ENCODE measurements at places on chromosomes 3 and 15.

DNA sequence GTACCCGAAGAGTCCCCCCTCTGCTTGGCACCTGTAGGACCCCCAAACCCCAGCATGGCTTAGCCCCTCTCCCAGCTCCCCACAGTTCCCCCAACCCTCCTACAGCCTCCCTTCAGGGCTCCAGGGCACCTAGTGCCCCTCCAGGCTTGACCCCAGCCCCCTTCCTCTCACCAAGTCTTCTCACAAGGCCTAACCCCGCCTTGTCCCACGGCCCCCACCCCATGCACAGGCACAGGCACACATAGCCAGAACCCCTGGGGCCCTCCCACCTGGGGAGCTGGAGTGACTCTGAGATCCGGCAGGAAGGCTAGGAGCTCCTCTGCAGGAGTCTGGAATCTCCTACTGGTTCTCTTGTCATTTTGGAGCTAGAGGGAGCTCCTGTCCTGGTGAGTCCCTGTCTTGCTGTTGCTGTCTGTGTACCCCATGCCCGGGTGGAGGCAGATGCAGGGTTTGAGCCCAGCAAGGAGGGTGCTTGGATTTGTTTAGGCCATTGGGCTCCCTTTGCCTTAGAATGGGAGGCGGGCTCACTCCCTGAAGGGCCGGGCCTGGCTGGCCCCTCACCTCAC is 39.6 kb downstream of the KLF13 start:
- no peak for DNase-seq

DNA sequence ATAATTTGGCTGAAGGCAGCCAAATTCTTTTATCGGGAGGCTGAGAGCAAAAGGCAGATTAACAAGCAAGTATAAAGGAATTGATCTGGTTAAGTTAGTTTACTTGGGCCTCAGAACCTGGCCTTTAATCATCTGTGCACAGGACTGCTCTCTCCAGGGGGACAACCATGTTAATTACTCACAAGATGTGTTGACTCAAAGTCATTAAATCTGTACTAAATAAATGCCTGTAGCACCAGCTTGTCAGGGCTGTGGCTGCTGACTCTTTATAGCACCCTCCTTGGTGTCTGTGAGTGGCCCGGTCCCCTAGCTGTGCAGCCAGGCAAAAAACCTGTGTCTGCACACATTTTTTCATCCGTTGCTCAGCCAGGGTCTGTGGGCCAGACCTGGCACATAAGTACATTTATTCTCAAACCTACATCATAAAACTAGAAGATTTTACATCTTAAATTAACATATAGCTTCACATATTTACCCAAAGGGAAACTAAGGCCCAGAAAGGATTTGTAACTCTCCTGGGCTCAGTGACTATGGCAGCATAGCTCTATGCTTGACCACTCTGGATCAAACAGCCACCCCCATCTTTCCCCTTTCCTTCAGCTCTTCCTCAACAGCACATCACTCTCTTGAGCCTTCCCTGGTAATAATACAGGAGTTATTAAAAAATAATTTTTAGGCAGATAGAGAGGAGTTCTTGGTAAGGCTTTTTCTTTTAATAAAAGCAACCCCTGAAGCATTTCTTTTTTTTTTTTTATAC is 51.4 kb downstream of the NCEH1 start:
- DNase-seq = peak; percentile 93

GRCh38 chr3:161153480-161153879 is 48.3 kb upstream of the B3GALNT1 start:
- DNase-seq = no peak

DNA sequence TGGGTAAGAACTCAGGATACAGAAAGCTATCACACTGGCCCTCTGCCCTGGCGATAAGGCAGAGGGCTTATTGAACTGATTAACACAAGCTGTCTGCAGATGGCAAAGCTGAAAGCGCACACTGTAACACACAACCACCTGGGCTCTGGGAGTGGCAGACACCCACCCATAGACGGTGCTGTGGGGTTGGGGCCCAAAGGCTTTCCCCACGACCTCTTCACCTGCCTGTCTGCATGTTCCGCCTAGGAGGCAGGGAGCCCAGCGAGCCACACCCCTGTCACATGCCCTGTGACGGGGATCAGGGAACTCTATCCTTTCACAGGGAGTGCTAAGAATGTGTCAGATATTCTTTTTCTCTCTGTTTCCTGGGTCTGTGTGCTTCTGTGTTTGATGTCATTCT is 12.1 kb upstream of the TFG start:
- DNase-seq = no peak

DNA sequence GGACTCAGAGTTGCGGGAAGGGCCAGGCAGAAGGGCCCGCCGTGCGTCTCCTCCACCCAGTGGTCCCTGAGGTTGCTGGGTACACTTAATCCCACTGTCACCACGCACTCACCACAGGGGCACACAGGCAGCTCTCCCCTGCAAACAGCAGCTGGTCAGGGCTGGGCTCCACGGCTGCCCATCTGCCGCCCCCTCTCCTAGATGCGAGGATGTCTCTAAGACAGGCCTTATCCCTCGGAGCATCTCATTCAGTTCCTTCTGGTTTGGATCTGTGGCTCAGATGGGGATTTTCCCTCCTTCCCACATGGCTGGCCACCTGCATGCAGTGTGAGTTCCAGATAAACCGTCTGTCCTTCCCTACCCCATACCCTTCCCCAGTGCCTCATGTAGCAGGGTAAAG is 26.3 kb downstream of the MRPS11 start:
- DNase-seq = no peak

DNA sequence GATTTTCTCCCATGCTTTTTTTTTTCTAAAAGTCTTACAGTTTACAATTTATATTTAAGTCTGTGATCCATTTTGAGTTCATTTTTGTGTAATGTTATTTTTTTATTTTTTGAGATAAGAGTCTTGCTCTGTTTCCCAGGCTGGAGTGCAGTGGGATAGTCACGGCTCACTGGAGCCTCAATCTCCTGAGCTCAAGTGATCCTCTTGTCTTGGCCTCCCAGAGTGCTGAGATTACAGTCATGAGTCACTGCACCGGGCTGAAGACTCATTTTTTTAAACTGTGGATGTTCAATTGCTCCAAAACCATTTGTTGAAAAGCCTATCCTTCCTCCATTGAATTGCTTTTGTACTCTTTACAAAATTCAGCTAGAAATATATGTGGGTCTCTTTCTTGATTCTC is 19.5 kb downstream of the LNP1 start:
- DNase-seq = peak; percentile 29

- no peak for DNase-seq
These were observed 70.8 kb downstream of the RAP2B start for GRCh38 chr3:153232851-153233271.

GRCh38 chr3:45026957-45027356 is 854 bp downstream of the CLEC3B start:
- peak; percentile 62 for DNase-seq

- no peak for DNase-seq
These were observed 83.9 kb downstream of the IL20RB start for GRCh38 chr3:137041686-137042085.

- DNase-seq = no peak
These were observed 42.8 kb downstream of the NR2C2 start for GRCh38 chr3:14989943-14990779.
